ENCODE measurements at places on chromosomes 3 and 15.

DNA sequence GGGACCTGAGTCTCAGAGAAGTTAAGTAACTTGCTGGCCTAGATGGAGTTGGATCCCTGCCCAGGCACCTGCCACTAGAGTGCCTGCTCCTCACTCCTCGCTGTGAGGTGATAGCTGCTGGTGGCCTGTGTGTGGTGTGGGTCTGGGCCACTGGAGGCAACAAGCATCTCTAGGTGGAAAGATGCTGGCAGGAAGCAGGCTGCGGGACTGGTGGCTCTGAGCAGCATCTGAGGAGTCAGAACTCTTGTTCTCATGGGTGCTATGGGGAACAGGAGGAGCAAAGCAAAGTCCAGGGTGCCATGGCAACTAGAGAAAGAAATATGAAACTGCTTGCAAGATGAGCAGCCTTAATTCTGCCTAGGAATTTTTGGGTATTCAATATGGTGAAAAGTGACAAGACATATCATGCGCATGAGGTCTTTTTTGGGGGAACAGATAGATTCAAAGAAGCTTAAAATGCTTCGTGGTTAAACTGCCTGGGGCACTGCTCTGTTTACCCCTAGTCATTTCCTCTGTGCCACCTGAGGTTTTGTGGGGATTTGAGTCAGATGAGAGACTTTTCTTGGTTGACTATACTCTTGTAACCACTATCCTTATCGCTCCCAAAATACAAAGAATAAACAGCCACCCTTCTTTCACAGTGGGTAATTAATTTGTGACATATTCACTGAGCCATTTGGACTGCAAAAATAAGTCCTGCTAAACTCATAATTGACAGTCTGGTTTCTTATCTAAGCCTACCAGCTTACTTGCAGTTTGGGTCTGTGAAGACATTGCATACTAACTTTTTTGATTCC lies 50.3 kb downstream of the MED12L start:
- DNase-seq, result no peak

DNA sequence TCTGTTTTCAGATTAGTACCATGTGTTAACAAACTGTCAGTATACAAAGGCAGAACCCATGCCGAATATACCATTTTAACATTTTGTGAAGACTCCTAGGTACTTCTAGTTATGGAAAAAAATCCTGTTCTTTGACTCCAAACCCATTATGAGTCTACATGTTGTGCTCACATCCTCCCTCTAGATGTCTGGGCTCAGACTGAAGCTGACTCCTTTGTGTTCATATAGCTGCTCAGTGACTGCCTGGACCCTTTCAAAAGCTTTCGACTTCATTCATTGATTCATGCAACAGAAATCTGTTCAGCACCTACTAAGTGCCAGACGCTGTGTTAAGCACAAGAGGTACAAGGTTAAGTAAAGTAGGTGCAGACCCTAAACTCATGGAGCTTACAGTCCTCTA lies 60.5 kb downstream of the MEGF11 start:
- DNase-seq, result no peak

GRCh38 chr3:132464066-132464465 lies 46.8 kb downstream of the DNAJC13 start:
- DNase-seq, result no peak

GRCh38 chr15:30827625-30828303 lies 76.0 kb upstream of the FAN1 start:
- no peak for DNase-seq

DNA sequence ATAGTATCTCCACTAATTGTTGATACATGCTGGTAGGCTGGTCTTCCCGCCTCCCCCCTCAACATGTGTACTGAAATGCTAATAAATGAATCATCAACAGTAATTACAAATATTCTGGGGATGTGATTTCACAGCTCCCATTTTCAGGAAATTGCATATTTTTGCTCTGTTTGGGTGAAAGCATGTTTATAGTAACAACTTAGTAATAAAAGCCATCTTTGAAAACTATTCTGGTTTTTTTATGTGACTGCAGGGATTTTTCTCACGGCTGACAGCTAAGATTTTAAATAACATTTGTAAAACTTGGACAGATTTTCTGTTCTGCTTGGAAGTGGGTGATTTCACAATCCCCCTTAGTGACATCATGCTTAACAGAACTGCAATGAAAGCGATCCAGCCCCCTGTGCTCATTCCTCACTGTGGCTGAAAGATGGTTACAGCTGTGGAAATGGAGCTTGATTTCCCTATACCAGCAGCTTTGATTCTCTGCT lies 25.6 kb upstream of the FAM174B start:
- DNase-seq, result no peak

GRCh38 chr3:127539366-127540060 lies 51.0 kb downstream of the TPRA1 start:
- no peak for DNase-seq

DNA sequence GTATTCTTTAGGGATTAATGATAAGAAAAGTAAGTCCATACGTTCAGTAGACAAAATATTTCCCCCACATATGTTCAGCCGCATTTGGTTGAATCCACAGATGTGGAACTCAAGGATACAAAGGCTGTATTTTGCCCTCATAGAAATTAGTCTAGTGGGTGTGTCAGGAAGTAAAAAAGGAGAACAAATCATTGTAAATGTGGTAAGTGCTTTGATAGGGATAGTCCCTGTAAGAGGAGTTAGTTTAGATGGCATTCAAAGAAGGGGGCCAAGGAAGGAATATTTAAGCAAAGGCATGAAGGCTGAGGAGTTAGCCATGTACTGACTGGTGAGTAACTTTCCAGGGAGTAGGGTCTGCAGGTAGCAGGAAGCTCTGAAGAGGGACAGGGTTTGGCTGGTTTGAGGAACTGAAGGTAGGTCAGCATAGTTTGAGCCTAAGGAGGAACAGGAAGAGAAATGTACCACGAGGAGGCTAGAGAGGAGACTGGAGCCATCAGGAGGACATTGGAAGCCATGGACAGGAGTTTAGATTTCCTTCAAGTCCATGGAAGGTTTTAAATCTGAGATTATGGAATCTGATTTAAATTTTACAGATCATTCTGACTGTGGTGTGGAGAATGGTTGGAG lies 98.8 kb downstream of the MME start:
- no peak for DNase-seq

DNA sequence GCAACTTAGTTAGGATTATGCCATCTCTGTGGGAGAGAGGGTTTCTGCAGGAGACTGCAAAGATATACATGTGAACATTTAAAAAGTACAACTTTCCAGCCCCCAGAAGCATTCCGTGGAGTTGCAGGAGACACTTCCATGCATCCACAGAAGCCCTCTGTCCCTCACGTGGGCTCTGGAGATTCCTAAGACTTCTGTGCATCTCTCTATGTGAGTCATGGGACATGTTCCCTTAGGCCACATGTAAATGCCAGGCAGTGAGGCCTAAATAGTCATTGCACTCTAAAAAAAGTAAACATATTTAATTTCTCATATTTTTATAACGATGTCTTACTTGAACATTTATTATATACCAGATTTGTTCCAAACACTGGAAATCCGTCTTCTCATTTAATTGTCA lies 126.5 kb upstream of the ROPN1 start:
- DNase-seq, result no peak

- DNase-seq, result no peak
These were observed 1.9 kb upstream of the FETUB start for GRCh38 chr3:186638259-186638658.

GRCh38 chr3:85164436-85164835 lies 205.6 kb downstream of the CADM2 start:
- peak; percentile 11 for DNase-seq

GRCh38 chr15:101010781-101011180 lies 91.6 kb downstream of the LRRK1 start:
- DNase-seq, result no peak

DNA sequence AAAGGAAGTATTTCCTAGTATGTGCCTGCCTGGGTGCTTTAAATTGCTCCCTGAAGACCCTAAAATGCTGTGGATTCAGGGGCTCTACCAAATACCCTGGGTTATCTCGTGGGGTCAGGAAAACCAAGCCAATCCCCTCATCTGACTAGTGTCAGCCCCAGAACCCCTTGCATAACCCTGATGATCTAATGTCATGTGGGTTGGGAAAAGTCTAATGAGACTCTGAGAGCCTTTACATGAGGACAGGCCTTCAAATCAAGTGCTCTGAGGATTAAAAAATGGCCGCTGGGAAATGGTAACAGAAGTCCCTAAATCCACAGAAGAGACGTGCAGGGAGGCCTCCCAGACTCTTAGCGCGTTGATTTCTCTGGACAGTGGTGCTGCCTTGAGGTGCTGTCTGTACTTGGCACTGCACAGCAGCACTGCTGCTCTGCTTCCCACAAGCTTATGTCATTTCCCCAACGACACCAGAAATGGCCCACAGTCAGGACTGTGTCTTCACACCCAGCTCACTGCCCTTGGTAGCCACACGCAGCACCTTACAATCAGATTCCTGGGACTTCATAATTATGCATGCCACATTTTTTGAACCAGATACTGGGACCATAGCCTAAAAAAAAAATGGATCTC lies 16.6 kb downstream of the EIF4E3 start:
- DNase-seq, result no peak

DNA sequence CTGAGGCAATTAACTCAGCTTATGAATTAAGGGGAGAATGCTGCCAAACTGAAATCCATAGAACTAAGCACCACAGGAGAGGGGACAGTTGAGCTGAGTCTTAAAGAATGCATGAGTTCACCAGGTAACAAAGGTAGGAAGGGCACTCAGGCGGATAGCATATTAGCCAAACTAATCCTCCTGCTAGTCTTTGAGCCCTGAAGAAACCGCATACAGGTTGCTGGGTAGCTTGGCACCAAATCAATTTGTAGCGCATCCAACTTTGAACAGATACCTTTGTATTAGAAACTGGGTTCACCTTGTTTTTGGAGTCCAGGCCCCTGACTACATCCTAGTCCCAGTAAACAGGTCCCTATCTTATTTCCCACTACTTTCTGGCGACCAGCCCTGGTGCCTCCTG lies 93.7 kb downstream of the FRMD4B start:
- DNase-seq, result peak; percentile 36

GRCh38 chr15:99729920-99730319 lies 3.3 kb downstream of the LYSMD4 start:
- peak; percentile 64 for DNase-seq

GRCh38 chr3:150747886-150748683 lies 14.9 kb downstream of the SIAH2 start:
- DNase-seq, result no peak

- DNase-seq, result no peak
These were observed 10.8 kb upstream of the PLD1 start for GRCh38 chr3:171821044-171821443.

GRCh38 chr3:53196575-53197407 lies 35.8 kb downstream of the PRKCD start:
- peak; percentile 81 for DNase-seq

DNA sequence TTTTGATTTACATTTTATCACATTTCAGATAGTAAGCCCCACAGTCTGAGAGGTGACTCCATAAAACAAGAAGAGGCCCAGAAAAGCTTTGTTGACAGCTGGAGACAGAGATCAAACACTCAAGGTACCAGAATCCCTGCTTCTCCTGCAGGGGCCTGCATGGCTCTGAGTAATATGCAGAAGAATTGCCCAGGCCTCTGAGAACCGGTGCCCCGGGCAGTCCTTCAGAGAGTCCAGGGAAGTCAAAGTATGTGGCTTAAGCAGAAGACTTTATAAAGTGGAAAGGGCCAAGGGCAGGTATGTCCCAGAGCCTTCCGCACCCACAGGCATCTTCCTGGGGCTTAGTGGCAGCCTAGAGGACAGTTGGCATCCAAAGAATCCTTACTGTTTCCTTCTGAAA lies 12.8 kb downstream of the ATRIP start:
- no peak for DNase-seq

GRCh38 chr15:65184305-65184867 lies 756 bp downstream of the CLPX start:
- peak; percentile 79 for DNase-seq

DNA sequence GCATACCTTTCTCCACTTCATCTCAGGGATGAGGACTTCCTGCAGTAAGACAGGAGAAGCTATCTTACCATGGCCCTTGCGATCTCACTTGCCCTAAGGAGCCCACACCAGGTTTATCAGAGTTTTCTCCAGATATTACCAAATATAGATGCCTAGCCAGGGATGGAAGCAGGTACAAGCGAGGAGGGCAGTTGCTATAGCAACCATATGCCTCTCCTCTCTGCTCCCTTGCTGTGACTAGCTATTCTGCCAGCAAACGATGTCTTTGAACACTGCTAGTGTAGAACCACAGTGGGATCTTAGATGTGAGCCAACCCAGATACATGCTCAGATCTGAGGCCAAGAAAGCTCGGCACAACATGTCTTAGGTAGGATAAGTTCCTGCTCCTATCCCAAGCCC lies 33.9 kb downstream of the GRAMD2A start:
- no peak for DNase-seq

DNA sequence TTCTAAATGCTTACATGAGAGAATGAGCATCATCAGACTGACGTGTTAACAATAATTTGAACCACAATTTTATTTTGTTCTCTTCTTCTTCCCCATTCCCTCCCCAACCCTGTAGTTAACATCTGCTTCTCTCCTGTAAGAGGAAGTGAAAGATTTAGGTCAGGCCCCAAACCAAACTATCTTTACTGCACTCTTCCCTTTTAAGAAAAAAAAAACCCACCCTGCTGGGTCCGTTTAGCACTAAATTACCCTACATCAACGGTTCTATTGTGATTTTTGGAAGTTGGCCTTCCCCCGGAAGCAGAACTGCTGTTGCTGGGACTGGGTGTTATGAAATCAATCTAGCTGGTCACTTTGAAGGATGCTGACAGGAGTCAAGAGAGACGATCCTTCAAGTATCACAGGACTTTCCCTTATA lies 49.4 kb downstream of the NFKBIZ start:
- no peak for DNase-seq

GRCh38 chr15:83739629-83740028 lies 85.7 kb downstream of the ADAMTSL3 start:
- no peak for DNase-seq

- DNase-seq, result no peak
These were observed 73.9 kb upstream of the PRICKLE2 start for GRCh38 chr3:64299206-64299605.

- DNase-seq, result peak; percentile 89
These were observed 1560.4 kb downstream of the OTOL1 start for GRCh38 chr3:163056874-163057497.

DNA sequence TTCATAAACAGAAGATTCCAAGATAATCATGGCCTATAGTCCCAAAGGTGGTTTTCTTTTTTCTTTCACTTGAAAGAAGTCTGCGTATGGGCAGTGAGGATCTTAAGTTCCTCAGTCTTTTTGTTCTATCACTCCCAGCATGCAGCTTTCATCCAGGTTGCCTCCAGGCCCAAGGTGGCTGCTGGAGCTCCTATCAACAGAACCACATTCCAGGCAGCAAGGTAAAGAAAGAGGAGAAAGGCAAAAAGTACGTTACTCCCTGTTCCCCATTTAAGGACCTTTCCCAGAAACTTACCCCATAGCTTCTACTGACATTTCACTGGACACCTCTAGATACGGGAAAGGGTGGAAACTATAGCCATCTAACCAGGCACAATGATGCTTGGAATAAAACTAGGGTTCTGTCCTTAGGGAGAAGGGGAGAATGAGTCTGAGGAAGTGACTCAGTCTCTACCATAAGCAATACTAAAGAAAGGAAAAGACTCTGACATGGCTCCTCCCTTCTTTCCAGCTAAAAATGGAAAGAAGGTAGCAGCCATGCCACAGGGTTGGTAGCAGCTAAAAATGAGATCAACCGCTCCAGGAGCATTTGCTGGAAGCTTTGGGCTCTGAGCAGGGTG lies 313.9 kb upstream of the NR2E3 start:
- DNase-seq, result no peak

All from GM23338 (cell line).